ENCODE measurements at places on chromosomes 4 and X.

DNA sequence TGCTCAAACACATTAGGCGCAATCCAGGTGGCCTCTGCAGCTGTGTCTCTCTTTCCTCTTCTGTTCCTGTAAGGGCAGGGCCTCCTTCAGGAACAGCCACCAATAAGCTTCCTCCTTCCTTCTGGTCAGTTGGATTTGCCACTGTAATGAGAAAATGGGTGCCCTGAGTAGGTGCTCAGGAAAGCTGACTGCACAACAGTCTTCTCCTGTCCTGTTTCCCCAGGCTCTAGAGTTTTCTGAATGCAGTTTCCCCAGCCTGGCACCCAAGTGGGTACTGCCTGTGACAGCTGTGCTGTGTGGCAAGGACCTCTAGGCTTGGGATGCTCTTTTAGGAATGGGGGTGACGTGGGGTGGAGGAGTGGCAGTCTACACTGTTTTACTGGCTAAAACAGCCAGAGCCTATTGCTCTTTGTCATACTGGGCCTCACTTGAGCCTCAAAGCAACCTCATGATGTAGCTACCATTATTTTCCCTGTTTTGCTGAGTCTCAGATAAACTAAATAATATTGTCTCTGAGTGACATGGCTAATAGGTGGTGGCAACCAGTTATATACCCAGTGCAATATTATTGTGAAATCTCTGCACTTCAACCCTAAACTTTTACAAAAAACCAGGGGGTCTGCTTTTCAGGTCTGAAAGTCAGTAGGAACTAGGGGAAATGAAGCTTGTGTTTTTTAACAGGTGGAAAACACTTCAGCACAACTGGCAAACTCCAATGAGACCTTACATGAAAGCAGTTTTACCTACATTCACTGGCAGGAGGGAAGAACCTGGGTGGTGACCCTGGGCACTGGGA lies 1.2 kb downstream of the CXCL2 start:
- DNase-seq, result no peak

GRCh38 chr4:23930750-23931488 lies 41.1 kb upstream of the PPARGC1A start:
- no peak for DNase-seq

DNA sequence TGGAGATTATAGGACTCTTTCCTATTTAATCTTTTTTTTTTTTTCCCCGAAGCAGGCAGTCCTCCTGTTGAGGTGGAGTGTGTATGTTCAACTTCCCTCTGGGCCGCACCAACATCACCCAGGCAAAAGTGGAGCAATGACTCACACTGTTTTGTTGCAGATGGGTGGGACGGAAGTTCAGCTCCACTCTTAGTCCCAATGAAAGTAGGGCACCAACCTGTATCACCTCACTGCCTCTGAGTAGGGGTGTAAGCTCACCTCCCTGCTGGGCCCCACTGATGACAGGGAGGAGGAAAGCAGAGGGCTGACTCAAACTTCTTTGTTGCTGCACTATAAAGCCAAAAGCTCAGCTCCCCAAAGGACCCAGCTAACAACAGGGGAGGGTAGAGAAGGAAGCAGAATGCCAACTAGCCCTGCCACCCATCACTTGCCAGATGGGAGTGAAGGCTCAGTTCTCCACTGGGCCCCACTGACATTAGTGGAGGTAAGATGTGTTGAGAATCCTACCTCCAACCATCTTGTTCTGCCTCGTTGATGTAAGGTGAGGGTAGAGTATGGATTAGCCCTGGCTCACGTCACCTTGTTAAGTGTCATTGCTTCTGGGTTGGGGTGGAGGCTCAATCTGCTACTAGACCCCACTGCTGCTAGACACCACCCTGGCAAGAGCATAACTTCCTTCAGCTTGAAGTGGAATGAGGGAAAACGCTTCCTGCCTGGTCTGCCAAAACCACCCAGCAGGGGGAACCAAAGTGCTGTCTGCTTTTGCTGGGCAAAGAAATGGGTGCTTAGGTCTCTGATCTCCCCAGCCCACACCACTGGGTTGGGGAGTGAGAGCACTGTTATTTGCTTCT lies 14.1 kb downstream of the RPS6KA3 start:
- DNase-seq, result no peak

- DNase-seq, result no peak
These were observed 42.4 kb downstream of the SMARCA1 start for GRCh38 chrX:129480889-129481288.

GRCh38 chr4:189785257-189785656 lies 155.4 kb upstream of the FRG1 start:
- DNase-seq, result no peak
